ENCODE measurements at places on chromosomes 4 and X. TPM values are rescaled to one million over a fixed set of nuclear protein-coding genes. Genes with fewer than 3 reads are reported as not detected.

DKK2 gene
- total RNA-seq: 6.1 TPM

CFAP299 gene
- 0.29 TPM for total RNA-seq

DCAF12L2 gene
- 4.0 TPM for total RNA-seq

BTC gene
- 4.0 TPM for total RNA-seq

ADH4 gene
- 1.1 TPM for total RNA-seq

ADH5 gene
- total RNA-seq: 108 TPM

ARHGEF6 gene
- 14.5 TPM for total RNA-seq

TLR3 gene
- 9.6 TPM for total RNA-seq

SH3BGRL gene
- 97.3 TPM for total RNA-seq

PRSS12 gene
- total RNA-seq: 10.8 TPM

HOPX gene
- 25.7 TPM for total RNA-seq

GPRASP2 gene
- total RNA-seq: 38.1 TPM

GPM6B gene
- total RNA-seq: 15.9 TPM

MAP7D2 gene
- 0.93 TPM for total RNA-seq

CDKL2 gene
- 13.3 TPM for total RNA-seq

CDX4 gene
- total RNA-seq: not detected

NPNT gene
- 101 TPM for total RNA-seq

Measured in metanephros (tissue), 2 donors.